ENCODE measurements at places on chromosomes 11 and 22.

DNA sequence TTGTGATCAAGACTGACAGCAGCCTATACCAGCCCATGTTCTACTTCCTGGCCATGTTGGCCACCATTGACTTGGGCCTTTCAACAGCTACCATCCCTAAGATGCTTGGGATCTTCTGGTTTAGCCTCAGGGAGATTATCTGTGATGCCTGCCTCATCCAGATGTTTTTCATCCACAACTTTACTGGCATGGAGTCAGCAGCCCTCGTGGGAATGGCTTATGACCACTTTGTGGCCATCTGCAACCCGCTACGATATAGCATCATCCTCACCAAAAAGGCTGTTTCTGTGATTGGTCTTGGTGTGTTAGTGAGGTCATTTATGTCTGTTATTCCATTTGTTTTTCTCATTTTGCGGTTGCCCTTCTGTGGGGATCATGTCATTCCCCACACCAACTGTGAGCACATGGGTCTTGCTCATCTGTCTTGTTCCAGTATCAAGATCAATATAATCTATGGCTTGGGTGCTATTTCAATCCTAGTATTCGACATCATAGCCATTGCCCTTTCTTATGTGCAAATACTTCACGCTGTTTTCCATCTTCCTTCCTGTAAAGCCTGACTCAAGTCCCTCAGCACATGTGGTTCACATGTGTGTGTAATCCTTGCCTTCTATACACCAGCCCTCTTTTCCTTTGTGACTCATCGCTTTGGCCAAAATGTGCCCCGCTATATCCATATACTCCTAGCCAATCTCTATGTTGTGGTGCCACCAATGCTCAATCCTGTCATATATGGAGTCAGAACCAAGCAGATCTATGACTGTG, 23.6 kb downstream of the OR52E1 start:
- DNase-seq: no peak

DNA sequence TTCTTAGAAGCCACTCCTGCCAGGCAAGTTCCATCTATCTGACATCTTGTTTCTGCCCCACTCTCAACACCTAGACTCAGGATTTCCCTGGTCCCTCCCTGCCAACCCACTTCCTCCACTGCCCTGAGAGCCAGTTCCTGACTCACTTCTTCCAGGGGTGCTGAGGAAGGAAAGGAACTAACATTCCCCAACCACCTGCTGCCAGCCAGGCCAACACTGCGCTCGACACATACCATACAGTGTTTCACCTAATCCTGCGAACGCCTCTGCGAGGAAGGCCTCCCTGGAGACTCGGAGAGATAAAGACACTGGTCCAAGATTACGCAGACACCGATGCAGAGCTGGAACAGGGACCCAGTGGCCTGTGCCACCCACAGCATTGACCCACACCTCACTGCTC, 40.2 kb downstream of the MICAL3 start:
- no peak for DNase-seq

GRCh38 chr11:37849706-37850105, 1251.7 kb upstream of the RAG2 start:
- no peak for DNase-seq

DNA sequence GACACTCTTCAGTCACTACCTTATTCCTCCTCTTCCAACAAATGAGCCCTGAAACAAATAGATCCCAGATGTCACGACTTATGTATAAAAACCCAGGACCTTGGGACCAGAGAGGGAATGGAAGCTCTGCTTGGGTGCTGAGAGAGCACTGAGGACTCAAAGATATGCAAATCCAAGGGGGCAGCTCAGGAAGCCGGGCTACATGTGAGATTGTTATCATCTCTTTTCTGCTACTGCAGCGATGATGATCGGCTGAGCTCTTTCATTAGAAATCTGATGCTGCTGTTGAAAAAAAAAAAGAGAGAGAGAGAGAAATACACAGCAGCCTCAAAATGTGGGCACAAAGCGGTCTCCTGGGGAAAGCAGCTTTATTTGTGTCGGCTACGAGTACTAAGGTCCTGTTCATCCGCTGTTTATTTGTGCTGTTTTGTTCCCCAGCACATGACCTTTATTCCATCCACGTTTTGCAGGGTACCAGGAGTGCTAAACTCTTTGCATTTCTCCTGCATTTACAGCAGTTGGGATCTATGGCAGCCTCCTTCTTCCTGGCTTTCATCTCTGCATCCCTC, 120.2 kb downstream of the TRIM29 start:
- DNase-seq: no peak

- DNase-seq: no peak
Observed at GRCh38 chr11:75499423-75500190, 26.1 kb downstream of the GDPD5 start.

- DNase-seq: no peak
Observed at GRCh38 chr11:127733552-127733951, 733.0 kb upstream of the KIRREL3 start.

DNA sequence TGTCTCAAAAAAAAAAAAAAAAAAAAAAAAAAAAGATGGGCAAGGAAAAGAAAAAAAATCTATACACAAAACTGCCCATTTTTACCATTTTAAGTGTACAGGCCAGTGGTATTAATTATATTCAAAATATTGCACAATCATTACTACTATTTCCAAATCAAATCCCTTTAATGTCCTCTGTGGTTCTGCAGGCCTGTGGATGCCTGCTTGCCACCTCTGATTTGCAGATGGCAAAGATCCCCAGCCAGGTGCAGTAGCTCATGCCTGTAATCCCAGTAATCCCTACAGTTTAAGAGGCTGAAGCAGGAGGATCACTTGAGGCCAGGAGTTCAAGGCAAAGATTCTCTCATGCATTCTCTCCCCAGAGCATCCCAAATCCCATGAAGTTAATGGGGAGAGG, 20.2 kb downstream of the RFPL1 start:
- no peak for DNase-seq

Measured in activated CD4-positive, alpha-beta T cell treated with anti-CD3 and anti-CD28 coated beads, Interleukin-2, amount 50 U/mL, for 4 hours (primary cell).